ENCODE measurements at places on chromosomes 1 and 21.

DNA sequence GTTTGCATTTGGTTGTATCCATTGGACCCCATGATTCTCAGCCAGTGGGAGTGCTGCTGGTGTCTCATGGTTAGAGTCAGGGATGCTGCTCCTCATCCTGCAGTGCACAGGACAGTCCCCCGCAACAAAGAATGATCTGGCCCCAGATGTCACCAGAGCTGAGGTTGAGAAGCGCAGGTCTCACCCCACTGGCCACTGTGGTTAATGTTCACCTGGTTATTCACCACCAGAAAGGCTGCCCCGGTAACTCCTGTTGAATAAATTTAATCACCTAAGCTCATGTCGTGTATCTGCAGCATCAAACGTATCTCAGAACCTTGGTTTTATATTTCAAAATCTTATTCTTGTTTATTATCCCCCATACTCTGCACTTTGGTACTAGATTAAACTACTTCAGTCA is 75.8 kb downstream of the ATP5PO start:
- no peak for DNase-seq

DNA sequence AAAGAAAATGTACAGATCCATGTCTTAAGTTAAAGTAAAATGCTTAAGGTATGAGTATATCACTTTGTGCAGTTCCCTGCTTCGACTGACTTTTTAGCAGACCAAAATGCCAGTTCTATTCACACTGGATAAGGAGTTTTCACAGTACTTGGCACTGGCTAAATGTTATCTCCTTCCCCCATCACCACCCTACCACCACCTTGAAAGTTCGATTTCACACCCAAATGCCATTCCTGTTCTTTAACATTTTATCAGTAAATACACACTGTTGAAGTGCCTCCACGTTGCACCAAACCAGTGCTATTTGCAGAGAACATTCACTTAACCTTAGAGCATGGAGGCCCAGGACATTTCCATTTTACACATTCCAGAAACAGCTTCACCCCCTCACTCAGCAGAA is 100.0 kb downstream of the URB2 start:
- DNase-seq, result no peak

- no peak for DNase-seq
Measured at GRCh38 chr1:117107364-117107763, 14.2 kb downstream of the TRIM45 start.

GRCh38 chr21:18529254-18529653 is 125.7 kb upstream of the TMPRSS15 start:
- DNase-seq, result no peak

DNA sequence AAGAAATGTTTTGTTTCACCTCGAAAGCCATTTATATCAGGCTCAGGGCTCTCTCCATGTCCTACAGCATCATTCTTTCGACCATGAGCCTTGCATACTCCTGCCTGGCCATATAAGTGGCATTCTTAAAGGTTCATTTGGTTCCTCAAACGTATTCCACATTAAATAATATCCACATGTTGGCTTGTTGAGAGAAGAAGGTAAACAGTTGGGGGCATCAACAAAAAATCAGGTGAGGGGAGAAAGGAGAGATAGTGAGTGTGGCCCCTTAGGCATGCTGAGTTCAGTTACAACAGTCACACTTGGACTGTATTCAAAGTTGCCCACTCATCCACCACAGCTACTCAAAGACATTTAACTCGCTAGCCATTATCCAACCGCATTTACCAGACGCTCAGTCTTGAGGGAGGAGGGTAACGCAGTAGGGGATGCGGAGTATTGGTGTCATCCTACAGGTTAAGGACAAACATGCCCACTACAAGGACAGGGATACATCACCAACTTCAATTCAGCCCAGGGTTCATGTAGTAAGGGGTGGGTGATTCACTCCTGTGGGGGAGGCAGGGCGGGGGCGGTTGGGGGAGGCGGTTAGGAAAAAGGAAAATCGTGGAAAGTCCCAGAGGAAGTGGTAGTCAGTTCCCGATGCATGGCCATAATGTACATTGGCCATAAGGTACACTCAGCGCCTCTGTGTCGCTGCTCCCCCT is 1.4 kb downstream of the ZNF697 start:
- DNase-seq, result no peak

- no peak for DNase-seq
Measured at GRCh38 chr1:151512801-151513625, 1.8 kb downstream of the CGN start.
